NCI-H2107 (cell line): ENCODE measurements at places on chromosomes 7 and 10.

GRCh38 chr7:106170651-106171050 is 58.5 kb upstream of the SYPL1 start:
- no peak for DNase-seq

DNA sequence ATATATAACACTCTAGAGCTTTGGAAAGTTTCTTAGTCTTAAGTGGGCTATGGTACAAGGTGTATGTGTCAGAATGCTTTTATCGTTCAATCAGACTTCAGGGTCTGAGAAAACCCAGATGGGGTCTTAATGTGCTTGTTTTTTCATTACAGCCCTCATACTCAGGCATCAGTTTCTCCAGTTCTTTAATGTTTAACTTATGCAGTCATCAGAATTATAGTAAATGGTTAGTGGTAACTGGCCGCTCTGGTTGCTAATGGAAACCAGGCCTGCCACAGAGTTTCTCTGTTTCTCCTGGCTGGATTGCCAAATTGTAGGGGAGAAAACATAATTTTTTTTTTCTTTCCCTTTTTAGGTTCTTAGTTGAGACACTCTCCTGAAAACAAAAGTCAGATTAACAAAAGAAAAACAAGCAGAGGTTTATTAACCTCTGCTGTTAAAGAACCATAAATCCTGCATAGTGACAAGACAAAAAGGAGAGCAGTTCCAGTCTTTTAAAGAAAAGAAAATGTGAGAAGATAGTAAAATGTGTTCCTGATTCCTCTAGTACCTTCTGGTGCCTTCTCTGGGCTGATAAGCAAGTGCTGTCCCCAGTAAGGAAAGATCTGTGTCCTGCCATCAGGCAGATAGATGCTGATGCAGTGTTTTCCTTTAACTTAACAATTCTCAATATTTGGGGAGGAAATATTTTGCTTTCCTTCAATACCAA is 21.5 kb upstream of the GHITM start:
- DNase-seq = no peak

DNA sequence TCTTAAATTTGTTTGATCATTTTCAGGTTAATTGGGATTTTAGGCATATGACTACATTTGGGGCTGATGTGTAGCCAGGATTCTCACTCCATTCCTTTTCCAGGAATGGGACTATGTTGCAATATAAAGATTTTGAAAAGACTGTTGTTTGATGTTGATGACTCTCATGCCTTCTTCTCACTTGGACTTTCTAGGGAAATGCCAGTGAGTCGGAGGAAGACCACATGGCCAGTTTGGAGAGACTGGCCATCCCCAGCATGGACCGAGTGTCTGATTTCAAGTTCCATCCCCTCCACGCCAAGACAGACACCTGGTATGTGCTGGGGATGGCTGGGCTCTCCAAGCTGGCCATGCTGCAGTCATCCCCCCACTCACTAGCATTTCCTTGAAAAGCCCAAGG is 5.5 kb downstream of the IGFBP3 start:
- no peak for DNase-seq

- DNase-seq = no peak
Observed at GRCh38 chr10:2173327-2173726, 436.0 kb upstream of the ADARB2 start.

DNA sequence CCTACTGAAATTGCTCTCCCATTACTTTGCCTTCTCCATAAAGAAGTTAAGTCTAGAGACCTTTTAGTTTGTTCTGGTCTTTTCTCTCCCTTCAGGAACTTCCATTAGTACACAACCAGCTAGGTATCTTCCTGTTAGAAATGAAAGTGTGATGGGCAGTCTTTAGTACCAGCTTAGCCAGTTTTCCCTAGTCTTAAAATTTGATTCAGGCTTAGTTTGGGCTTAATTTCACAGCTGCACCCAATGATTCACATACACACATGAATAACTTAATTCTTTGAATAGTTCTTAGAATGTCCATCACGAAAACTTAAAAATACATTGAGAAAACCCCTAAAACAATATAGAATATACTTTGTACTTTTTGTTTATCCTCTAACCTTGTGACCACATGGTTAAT is 2.4 kb upstream of the PPP1R9A start:
- no peak for DNase-seq

DNA sequence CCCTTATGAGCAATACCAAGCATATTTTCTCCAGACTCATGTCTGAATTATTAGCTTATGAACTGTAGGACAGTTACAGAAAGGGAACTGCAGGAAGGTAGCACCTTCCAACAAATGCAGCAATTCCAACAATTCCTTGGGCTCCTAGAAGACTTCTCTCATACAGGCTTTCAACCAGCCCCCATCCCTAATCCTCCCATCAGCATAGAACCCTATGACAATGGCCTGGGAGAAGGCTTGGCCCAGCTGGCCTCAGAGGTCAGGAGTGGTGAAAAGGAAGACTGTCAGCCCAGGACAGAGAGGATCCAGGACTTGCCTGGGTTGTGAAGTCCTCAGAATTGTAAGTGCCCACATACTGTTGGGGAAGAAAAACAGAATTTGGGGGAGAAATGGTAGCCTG is 5.9 kb downstream of the VPS41 start:
- DNase-seq = no peak

DNA sequence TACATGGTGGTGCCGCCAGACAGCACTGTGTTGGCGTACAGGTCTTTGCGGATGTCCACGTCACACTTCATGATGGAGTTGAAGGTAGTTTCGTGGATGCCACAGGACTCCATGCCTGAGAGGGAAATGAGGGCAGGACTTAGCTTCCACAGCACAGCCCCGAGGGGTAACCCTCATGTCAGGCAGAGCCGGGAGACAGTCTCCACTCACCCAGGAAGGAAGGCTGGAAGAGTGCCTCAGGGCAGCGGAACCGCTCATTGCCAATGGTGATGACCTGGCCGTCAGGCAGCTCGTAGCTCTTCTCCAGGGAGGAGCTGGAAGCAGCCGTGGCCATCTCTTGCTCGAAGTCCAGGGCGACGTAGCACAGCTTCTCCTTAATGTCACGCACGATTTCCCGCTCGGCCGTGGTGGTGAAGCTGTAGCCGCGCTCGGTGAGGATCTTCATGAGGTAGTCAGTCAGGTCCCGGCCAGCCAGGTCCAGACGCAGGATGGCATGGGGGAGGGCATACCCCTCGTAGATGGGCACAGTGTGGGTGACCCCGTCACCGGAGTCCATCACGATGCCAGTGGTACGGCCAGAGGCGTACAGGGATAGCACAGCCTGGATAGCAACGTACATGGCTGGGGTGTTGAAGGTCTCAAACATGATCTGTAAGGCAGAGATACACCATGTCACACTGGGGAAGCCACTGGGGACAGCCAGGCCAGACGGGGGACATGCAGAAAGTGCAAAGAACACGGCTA is 104.6 kb upstream of the TNRC18 start:
- DNase-seq = no peak

DNA sequence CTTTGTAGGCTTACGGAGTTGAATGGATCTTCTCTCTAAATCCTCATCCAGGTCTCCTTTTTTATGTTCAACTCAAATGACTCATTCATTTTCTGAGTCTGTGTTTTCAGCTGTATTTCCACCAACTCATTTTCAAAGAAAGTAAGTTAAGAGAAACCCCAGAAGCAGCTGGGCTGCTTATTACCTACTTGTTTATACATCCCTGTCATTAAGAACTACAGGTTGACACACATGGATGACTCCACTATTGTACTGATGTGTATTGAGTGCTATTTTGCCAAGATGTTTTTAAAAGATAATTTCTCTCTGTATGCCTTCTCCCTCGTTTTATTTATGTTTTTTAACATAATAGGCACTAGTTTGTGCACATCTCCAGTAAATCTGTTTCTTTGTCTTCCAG is 41.9 kb downstream of the DGKI start:
- no peak for DNase-seq

DNA sequence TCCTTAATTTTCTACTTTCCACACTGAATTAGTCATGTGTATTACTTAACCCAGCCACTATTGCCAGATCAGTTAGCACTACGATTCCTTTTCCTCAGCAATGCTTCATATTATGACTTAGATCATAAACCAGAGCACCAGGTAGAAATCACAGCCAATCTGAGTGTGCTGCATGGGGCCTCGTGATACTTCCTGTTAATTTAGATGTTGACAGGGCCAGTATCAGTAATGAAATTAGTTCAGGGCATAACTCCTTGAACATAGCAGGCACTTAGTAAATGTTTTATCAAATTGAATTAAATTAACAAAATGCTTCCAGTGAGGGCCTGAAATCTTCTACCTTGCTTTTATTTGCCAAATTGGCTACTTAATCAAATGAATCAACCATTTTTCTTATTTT is 169.3 kb upstream of the LRGUK start:
- DNase-seq = no peak

- DNase-seq = no peak
Observed at GRCh38 chr10:30847642-30848041, 184.0 kb downstream of the ZNF438 start.
